ENCODE measurements at places on chromosomes 5 and 9.
A peak's percentile ranks its signal among the peaks of the same experiment; 100 is the strongest.

GRCh38 chr5:168366116-168366515 lies 74.7 kb downstream of the WWC1 start:
- peak; percentile 96 for DNase-seq

GRCh38 chr9:122857815-122858214 lies 29.4 kb upstream of the PDCL start:
- DNase-seq: no peak

DNA sequence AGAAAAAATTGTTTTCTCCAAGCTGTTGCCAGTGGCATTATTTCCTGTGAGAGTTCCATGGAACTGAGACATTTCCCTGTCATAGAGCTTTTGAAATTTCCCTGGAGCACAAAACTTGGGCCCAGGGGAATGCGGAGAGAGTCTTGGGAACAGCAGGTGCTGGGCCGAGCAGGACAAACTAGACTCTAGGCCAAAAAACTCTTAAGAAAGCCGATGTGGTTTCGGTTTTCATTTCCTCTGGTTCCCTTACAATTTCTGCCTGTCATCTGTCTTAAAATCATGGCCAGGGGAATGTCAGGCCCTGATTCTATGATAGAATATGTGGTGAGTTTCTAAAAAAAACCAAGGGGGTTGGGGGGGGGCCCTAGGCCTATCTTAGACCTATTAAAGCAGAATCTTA lies 4.6 kb downstream of the SLC35A4 start:
- DNase-seq: no peak

DNA sequence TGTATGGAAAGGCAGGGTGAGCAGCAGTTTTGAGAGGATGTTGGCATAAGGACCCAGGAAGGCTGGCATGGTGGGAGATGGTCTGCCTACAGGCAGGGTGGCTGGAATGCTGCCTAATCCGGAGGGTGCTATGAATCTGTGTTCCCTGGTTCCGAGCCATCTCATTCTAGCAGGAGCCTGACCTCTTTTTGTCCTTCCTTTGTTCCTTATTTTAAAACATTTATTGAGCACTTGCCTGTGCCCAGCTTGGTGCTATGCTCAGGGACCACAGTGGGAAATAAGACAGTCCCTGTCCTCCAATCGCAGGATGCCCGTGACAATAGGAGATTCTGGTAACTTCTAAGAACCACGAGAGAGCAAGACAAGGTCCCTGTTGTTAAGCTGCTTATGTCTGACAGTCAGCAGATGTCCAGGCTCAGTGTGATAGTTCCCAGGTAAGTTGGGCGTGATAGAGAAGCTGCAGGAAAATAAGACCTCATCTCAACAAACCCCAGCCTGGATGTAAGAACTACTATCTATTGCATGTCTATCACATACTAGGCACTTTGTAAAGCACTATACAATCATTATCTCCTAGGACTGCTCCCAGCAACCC lies 9.1 kb upstream of the ZBTB34 start:
- no peak for DNase-seq

DNA sequence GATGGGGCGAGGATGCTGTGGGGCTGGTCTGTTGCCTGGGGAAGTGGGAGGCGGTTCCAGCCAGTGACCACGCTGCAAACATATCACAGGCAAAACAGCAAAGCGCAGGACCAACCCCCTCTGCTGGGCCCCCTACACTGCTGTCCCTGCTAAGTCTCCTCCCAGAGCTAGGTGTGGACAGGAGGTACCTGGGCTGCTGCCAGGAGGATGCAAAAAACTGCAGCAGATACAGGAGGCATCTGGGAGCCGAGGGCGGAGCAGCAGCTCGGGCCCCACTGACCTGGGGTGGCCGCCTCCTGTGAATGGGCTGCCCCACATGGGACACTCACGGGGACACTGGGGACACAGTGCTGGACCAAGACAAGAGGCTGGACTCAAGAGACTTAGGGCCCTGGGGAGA lies 48.0 kb upstream of the PHYKPL start:
- no peak for DNase-seq

DNA sequence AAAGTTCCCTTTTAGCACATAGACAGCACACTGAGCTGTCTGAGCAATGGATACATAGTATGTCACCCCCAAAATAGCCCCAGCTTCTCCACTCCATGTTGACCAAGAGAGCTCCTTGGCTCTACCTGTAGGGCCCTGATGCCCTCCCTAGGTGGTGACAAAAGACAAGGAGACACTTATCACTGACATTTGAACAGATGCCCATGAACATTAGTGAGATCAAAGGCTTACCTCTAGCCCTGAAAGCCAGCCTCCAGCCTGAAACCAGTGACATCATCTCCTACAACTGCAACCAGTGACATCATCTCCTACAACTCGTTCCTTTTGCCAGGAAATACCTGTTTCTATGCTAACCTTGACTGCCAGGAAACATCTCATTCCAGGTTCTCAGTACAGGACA lies 122.7 kb downstream of the FSTL4 start:
- no peak for DNase-seq

DNA sequence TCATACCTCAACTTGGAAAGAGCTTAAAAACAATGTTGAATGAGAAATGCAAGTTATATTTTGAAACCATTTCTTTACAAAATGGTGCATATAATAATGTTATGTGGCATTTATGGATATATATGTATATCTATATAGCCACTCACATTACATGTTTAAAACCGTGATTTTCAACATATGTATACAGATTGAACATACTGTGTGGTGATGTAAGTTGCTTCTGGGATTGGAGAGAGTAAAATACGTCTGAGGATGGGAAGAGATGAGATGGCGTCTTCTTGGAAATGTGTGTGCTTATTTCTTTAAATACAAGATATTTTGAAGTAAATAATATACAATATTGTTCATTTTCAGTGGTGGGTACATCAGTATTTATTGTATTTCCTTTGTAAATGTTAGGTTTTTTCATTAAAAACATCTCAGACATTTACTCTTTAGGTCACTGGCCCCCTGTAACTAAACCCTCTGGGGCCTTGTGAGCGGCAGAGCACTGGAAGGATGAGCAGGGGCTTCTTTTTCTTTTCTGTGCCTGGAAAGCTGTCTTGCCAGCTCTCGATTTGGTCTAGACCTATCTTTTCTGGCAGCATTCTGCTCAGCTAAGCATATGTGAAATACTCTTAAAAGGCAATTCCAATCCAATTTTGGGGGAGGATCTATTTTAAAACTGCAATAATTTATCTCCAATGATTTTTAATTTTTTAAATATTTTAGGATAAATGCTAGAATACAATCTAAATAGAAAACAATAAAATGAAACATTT lies 42.8 kb upstream of the HMHB1 start:
- DNase-seq: no peak

DNA sequence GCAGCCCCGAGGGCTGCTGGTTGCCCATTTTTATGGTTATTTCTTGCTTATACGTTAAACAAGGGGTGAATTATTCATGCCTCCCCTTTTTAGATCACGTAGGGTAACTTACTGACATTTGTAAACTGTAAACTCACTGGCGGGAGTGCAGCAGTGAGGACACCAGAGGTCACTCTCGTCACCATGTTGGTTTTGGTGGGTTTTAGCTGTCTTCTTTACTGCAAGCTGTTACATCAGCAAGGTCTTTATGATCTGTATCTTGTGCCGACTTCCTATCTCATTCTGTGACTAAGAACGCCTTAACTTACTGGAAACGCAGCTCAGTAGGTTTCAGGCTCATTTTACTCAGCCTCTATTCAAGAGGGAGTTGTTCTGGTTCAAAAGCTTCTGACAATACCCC lies 155.0 kb upstream of the PRDM9 start:
- no peak for DNase-seq

DNA sequence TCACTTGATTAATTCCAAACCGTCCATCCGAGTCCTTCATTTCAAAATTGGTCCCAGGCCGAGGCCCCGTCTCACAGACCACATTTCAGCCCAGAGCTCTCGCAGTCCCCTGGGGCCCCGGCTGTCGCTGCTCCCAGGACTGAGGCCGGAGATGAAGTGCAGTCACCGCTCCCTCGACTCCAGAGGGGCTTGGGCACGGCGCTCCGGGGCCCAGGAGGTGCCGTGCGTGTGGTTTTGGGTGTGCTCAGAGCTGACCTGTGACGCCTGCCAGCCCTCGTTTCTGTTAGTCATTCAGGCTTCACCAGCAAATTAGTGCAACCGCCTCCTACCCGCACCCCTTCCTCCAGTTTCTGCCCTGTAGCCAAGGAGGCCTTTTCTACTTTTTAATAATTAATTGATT lies 48.7 kb upstream of the PHYKPL start:
- no peak for DNase-seq

DNA sequence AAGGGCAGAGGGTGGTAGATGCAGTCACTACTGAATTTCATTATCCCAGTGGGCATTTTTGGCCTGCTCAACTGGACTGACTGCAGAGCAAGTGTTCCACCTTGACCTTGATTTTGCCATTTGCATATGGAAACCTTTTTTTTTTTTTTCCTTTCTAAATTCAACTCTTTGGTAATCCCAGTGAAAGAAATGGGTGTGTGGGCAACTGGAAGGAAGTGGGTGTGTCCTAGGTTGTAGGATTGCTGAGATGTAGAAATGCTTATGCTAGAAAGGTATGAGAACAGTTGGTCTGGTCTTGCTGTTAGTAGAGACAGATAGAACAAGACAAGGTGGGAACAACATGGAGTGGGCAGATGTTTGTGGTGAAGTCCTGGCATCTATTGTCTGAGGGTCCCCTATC lies 7.8 kb upstream of the IL12B start:
- no peak for DNase-seq

Data from fibroblast of skin of left biceps (primary cell).